ENCODE measurements at places on chromosomes 16 and 17. TPM values are rescaled to one million over a fixed set of nuclear protein-coding genes. Genes with fewer than 3 reads are reported as not detected.

Gene HSPB9
- not detected for polyA plus RNA-seq

Gene PRCD
- not detected for polyA plus RNA-seq

Gene CDT1
- 0.07 TPM for polyA plus RNA-seq

Gene FBXO39
- polyA plus RNA-seq: not detected

Gene PERCC1
- polyA plus RNA-seq: not detected

Gene WSCD1
- polyA plus RNA-seq: not detected

Gene TBC1D3
- not detected for polyA plus RNA-seq

Gene CRYBA1
- not detected for polyA plus RNA-seq

Gene PDILT
- polyA plus RNA-seq: not detected

- peaks cover 24% of the 10 kb centered on the region for H3K4me1 ChIP-seq
- H3K27ac ChIP-seq: no peak overlapping the region
- no peaks in the 10 kb centered on the region for H3K27me3 ChIP-seq
- H3K4me3 ChIP-seq: no peak overlapping the region
Measured at GRCh38 chr16:50023641-50024040, 1.4 kb upstream of the CNEP1R1 start.

GRCh38 chr17:40679523-40679907 is 14.5 kb upstream of the KRT222 start:
- H3K36me3 ChIP-seq: no peaks in the 10 kb centered on the region
- peaks cover 48% of the 10 kb centered on the region for H3K27me3 ChIP-seq
- H3K4me1 ChIP-seq: peaks cover 5% of the 10 kb centered on the region
- no peak overlapping the region for H3K4me3 ChIP-seq
- no peak overlapping the region for H3K27ac ChIP-seq

GRCh38 chr16:9075299-9076071 is 16.0 kb upstream of the HAPSTR1 start:
- no peaks in the 10 kb centered on the region for H3K27me3 ChIP-seq
- no peak overlapping the region for H3K4me3 ChIP-seq
- no peak for DNase-seq
- no peak overlapping the region for H3K27ac ChIP-seq

DNA sequence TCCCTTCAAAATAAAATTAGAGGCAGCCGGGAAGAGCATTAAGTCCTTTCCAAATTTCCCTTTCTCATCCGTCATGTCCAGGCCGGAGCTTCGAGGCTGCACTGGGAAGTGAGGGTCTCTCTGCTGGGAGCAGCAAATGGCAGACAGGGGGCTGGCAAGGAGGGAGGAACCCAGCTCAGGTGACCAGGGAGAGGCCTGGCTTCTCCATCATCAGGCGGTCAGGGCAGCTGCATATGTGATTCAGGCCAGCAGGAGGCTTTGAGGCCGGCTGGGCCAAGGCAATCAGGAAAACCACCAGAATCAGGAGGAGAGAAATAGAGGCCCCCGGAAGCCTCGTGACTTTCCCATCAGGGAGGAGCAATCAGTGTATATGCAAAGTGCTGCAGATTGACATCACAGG is 85.0 kb upstream of the RPL38 start:
- H3K4me1 ChIP-seq: no peaks in the 10 kb centered on the region
- DNase-seq: no peak
- H3K4me3 ChIP-seq: no peak overlapping the region
- no peaks in the 10 kb centered on the region for H3K36me3 ChIP-seq

DNA sequence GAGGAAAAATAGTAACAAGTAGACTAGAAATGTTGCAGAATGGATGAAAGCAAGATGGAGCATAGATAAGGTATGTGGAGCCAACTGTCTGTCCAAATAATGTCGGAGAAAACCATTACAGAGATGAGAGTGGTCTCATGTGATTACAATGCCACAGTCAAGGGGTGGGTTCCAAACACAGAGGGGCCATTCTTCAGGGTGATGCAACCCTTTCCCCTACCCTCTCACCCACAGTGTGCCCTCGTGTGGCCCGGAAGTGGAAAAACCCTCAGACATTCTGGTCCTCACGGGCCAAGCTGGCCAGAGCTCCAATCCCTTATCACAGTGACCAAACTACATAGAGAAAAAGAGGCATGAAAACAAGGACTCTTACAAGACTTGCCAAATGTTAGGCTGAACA is 17.7 kb upstream of the HS3ST3A1 start:
- no peaks in the 10 kb centered on the region for H3K4me1 ChIP-seq
- no peaks in the 10 kb centered on the region for H3K36me3 ChIP-seq
- H3K27me3 ChIP-seq: no peaks in the 10 kb centered on the region
- no peak overlapping the region for H3K27ac ChIP-seq
- H3K4me3 ChIP-seq: no peak overlapping the region

DNA sequence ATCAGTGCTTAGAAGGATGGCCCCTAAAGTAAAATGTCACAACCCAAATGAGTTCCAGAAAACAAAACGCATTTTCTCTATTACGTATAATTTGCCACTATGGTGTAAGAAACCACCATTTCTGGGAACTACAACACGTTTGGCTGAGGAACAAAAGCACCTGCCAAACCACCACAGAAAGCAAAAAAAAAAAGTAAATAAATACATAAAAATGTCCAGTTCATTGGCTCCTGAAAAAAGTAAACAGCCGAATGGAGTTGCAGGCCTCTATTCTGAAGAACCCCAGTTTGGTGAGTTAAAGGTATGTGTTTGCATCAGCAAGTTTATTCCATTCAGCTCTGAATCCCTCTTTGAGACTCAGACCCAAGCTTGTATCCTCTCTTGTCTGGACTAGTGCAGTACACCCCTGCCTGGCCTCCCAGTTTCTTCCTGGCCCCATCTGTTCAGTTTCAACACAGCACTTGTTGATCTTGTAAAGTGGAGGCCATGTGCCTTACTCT is 36.9 kb downstream of the ERN1 start:
- peak; percentile 38 for DNase-seq
- peaks cover 49% of the 10 kb centered on the region for H3K4me1 ChIP-seq
- no peak overlapping the region for H3K4me3 ChIP-seq

DNA sequence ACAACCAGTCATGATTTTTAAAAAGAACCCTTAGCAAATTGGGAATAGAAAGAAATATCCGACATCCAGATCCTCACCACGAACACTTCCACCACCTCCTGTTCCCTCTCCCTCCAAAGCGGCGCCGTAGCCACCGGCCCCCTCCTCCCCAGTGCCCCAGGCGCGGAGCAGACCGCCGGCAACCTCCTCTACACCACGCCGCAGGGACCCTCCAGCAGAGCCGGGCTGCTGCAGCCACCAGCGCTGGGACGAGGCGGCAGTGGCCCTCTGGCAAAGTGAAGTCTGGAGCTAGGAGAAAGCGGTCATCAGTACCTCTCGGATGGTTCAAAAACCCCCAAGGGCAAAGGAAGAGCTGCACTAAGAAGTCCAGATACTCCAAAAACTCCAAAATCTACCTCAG is 41.4 kb upstream of the SLFN13 start:
- H3K4me3 ChIP-seq: no peak overlapping the region
- H3K27ac ChIP-seq: no peak overlapping the region
- H3K27me3 ChIP-seq: peaks cover 73% of the 10 kb centered on the region
- DNase-seq: no peak
- H3K36me3 ChIP-seq: no peaks in the 10 kb centered on the region

DNA sequence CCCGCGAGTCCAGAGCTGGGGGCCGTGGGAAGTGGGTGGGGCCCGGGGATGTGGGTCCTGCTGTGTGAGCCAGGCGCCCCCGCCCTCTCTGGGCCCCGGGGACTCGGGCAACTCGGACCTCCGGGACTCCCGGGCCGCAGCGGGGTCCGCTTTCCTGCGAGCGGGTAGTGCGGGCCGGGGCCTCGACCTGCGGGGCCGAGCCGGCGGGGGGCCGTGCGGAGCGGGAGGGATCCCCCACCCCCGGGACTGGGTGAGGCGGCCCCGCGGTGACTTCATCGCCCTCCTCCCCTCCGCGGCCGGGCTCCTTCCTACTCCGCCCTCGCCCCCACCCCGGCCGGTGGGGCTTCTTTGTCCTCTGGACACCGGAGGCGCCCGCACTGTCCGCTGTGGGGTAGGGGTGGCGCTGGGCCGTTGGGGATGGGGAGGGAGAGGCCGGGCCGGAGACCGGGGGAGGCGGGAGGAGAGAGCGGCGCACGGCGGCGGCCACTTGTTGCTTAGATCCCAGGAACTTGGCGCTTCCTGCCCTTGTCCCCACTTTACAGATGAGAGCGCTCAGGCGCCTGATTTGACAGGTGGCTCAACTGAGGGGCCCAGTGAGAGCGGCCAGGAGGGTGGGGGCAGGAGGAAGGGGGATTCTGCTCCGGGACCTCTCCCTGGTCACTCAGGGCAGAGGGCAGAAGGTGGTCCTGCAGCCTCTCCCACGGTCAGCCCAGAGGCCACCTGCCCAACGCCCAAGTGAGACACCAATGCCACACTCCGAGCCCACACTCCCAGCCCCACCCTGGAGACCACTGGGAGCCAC is 874 bp downstream of the CMTM3 start:
- H3K27ac ChIP-seq: peak overlapping the region; percentile 90
- peaks cover 42% of the 10 kb centered on the region for H3K4me1 ChIP-seq
- H3K4me3 ChIP-seq: peak overlapping the region; percentile 91

- H3K4me1 ChIP-seq: no peaks in the 10 kb centered on the region
- H3K4me3 ChIP-seq: no peak overlapping the region
- no peak for DNase-seq
- no peaks in the 10 kb centered on the region for H3K27me3 ChIP-seq
Measured at GRCh38 chr17:72506773-72507172, 386.0 kb downstream of the SOX9 start.
